ENCODE measurements at places on chromosomes 7 and 10.

- H3K4me3 ChIP-seq, result no peak overlapping the region
- no peaks in the 10 kb centered on the region for H3K36me3 ChIP-seq
- no peaks in the 10 kb centered on the region for H3K27me3 ChIP-seq
- DNase-seq, result no peak
- H3K27ac ChIP-seq, result no peak overlapping the region
- peaks cover 10% of the 10 kb centered on the region for H3K4me1 ChIP-seq
Observed at GRCh38 chr10:124029559-124029958, 63.8 kb downstream of the CHST15 start.

- no peaks in the 10 kb centered on the region for H3K27me3 ChIP-seq
- H3K36me3 ChIP-seq, result no peaks in the 10 kb centered on the region
- DNase-seq, result no peak
- H3K4me1 ChIP-seq, result peaks cover 28% of the 10 kb centered on the region
Observed at GRCh38 chr10:132446661-132447445, 49.9 kb downstream of the PWWP2B start.

GRCh38 chr10:44970812-44971395 lies 7.7 kb downstream of the DEPP1 start:
- no peaks in the 10 kb centered on the region for H3K27me3 ChIP-seq
- peaks cover 24% of the 10 kb centered on the region for H3K4me1 ChIP-seq
- H3K4me3 ChIP-seq, result no peak overlapping the region
- no peaks in the 10 kb centered on the region for H3K36me3 ChIP-seq
- H3K27ac ChIP-seq, result no peak overlapping the region

DNA sequence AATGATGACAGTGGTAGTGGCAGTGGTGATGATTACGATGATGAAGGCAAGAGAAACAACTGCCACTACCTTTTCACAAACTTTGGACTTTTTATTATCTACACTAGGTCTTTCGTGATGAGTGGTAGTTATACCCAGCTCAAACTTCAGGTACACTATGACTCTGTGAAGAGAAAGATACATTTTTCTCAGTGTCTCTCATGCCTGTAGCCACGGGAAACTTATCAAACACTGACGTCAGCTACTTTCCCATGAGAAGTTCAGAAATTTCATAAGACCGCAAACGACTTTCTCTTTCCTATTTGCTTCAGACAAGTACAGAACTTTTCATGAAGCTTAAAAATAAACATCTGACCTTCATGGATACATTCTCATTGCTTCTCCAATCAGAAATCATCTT lies 57.0 kb downstream of the CALD1 start:
- no peak overlapping the region for H3K27ac ChIP-seq
- H3K4me1 ChIP-seq, result no peaks in the 10 kb centered on the region
- H3K27me3 ChIP-seq, result no peaks in the 10 kb centered on the region
- no peak for DNase-seq

DNA sequence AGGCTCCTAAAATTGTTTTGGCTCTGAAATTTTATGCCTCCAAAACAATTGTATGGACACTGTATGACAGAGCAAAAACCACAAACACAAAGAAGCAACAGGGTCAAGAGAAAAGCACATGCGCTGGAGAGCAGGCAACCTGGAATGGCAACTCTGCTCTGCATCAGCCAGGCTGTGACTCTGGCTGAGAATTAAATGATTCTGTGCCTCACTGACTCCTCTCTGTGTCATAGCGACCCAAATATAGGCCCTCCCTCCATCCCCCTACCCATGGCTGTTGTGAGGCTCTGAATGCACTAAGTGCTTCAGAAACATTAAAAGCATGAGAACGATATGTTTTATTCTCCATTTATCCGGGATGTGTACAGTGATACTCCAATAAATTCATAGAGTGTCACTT lies 24.9 kb upstream of the NEBL start:
- H3K27ac ChIP-seq, result no peak overlapping the region
- no peaks in the 10 kb centered on the region for H3K4me1 ChIP-seq
- H3K36me3 ChIP-seq, result no peaks in the 10 kb centered on the region

DNA sequence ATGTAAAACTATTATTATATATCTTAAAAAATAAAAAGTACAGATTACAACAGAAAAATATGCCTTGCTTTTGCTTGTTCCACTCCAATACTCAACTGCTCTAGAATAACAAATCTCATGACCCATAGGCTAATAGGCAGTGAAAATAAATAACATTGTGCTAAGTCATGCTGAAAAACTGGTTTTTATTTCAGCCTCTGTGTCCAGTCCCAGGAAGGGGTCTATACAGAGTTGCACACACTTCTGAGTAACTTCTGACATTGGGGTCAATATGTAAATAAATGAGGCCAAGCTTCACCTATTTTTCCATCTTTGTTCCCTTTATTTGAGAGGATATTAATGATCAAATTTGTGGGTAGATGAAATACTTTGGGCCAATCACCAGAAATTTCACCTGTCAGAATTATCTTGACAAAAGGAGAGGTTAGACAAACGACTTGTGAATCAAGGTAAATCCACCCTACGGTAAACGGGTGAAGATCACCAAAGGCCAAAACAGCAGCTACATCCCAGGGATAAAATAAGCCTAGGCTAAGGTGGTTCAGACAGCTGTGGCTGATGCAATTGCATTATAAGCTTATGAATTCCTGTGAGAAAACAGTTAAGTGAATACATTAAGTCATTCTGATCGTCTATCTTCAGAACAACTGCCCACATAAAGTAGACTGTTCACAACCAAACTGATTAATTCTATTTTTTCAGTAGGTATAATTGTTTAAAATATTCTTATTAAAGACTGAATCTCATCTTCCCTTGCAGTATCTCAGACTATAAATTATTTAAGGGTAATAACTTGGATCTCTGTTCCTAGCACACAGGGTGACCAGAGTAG lies 87.5 kb downstream of the UBE2H start:
- H3K27ac ChIP-seq, result no peak overlapping the region
- H3K36me3 ChIP-seq, result no peaks in the 10 kb centered on the region
- H3K4me1 ChIP-seq, result peaks cover 9% of the 10 kb centered on the region
- H3K27me3 ChIP-seq, result no peaks in the 10 kb centered on the region
- H3K4me3 ChIP-seq, result no peak overlapping the region

GRCh38 chr7:114356133-114356532 lies 58.5 kb upstream of the FOXP2 start:
- no peaks in the 10 kb centered on the region for H3K4me1 ChIP-seq
- no peaks in the 10 kb centered on the region for H3K27me3 ChIP-seq
- no peak for DNase-seq
- no peak overlapping the region for H3K4me3 ChIP-seq

DNA sequence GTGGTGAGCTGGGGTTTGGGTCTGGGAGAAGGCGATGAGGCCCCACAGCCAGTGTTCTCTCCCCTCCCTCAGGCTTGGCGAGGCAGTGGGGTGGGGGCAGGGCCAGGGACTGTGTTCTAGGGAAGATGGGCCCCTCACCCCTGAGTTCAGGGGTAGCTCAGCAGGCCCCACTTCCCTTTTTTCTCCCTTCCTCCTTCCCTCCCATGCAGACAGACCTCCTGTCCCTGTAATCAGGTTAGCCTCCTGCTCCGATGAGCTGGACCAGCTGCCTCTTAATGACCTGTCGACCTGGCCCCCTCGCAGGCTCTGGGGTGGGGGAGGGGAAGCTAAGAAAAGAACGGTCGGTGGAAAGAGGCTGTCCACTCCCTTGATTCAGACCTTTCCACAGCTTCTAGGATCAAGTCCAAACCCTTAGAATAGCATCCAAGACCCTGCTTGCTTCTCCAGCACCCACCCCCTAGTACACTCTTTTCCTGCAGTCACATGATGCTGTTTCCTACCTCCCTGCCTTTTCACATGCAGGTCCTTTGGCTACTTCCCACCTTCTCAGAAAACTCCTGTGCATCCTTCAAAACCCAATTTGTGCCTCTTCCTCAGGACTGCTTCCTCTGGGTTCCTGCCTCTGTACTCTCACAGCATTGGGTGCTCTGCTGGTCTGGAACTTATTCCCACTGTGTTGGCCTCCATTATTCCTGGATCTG lies 64.1 kb downstream of the ZMIZ1 start:
- no peaks in the 10 kb centered on the region for H3K36me3 ChIP-seq
- peaks cover 67% of the 10 kb centered on the region for H3K4me1 ChIP-seq
- H3K27me3 ChIP-seq, result no peaks in the 10 kb centered on the region
- no peak overlapping the region for H3K27ac ChIP-seq
- DNase-seq, result no peak
- H3K4me3 ChIP-seq, result no peak overlapping the region
